ENCODE measurements at places on chromosomes 2 and 18.

DNA sequence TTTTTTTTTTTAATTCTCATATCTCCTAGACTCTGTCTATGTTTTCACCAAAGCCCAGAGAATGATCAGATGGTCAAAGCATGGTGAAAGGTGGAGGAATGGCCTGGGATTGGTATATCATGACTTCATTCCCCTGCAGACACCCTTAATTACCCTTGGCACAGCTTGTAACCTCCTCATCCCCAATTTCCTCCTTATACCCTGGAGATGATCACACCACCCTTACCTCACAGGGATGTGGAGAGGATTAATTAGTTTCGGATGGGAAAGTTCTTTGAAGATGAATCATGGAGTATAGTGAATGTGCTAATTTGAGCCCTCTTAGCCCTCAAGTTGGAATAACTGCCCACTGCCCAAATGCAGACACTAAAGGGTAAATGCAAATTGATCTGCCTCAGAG, 138.0 kb upstream of the LYPD6 start:
- DNase-seq = no peak

- no peak for DNase-seq
Measured at GRCh38 chr2:201697899-201698298, 545 bp downstream of the MPP4 start.

GRCh38 chr2:100623930-100624329, 61.1 kb downstream of the PDCL3 start:
- no peak for DNase-seq

DNA sequence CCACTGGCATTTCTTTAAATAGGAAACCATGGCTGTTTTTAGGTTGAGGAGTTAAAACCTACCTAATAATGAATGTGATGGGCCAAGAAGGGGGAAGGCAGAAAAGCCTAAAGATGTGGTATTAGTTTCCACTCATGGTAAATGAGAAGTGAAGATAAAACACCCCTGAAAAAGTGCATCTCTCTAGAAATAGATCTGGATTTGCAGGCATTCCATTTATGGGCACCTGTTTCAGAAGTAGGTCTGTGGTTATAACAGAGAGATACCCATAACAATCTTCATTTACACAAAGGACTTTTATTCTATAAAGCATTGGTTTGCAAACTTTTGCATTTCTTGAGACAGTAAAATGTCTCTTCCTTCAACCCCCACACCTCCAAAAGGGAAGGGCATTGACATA, 62.1 kb downstream of the PRKCE start:
- DNase-seq = no peak

GRCh38 chr2:144922519-144922918, 402.6 kb upstream of the ZEB2 start:
- no peak for DNase-seq

DNA sequence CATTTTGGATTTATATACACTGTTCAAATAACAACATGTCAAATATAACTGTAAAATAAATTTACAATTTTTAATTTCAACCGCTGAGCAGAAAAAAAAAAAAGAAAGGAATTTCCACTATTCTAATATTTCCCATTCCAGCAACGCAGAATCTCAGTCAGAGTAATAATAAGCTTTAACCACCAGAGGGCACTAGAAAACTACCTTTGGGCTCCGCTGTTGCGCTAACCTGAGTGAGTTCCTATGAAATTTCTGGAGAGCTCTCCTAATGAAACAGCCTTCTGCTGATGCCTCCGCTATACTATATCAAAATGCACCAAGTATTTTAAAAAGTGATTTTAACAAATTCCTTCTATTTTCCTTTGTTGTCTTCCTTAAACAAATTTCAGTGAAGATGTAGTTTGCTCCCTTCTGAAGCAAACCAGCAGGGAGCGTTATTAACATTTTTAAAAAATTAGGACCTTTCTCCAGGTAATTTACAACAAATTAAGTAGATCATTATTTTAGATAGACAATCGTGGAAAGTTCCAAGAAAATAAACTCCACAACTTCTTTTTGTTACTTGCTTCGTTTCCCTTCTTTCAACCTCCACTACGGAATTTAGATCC, 23.0 kb downstream of the ERMN start:
- DNase-seq = peak; percentile 10

GRCh38 chr2:162435676-162436075, 91.7 kb downstream of the GCA start:
- no peak for DNase-seq

DNA sequence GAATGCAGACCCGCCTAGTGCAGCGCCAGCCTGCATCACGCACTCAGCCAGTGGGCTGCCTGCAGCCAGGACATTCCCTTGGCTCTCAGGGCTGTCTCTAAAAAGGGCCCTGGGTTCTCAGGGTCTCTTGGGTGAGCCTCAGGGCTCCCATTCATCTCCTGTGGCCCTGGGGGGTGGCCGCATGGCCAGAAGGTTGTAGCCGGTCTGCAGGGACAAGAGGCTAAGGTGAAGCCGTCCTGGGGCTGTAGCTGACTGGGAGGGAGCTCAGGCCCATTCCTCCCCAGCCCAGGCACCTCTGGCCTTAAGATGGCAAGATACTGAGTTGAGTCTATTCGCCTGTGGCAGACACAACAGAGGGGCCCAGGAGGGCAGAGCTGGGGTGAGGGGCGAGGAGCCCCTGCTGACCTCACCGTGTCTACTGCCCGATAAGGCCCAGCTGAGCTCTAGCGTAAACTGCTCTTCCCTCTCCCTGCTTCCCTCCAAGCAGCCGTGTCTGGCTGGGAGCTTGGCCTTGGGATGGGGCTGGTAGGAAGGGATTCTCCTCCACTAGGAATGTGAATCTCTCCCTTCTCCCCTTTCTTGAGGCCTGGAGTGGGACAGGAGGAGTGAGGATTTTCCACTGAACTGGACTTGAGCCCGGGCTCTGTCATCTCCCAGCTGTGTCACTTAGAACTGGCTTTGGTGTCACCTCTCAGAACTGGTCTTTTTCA, 37.9 kb downstream of the INHBB start:
- no peak for DNase-seq

DNA sequence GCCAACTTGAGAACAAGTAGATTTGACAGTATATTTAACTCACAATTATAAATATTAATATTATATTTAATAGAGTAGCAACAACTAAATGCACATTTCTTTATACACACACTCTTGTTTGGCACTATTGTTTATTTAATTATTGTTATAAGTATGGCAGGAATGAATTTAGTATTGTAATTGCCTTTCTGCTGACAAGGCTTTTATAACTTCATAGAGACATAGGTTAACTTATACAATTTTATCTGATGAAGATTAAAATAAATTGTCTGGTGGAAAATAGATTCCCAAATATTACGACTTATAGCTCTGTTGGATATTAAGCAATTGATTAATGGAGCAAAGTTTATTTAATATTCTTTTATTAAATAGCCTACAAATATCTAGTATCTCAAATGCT, 347.9 kb upstream of the CDH19 start:
- DNase-seq = no peak
